ENCODE measurements at places on chromosomes 1 and 21.

GRCh38 chr1:231679109-231679508, 52.5 kb downstream of the DISC1 start:
- DNase-seq = no peak

- no peak for DNase-seq
Measured at GRCh38 chr1:31755850-31756492, 8.2 kb downstream of the ADGRB2 start.

- DNase-seq = no peak
Measured at GRCh38 chr1:77398152-77398551, 116.3 kb downstream of the AK5 start.

GRCh38 chr1:212915245-212916091, 34.9 kb upstream of the VASH2 start:
- DNase-seq = no peak

GRCh38 chr21:33075596-33076195, 5.8 kb downstream of the OLIG1 start:
- no peak for DNase-seq

- no peak for DNase-seq
Measured at GRCh38 chr1:89688607-89689006, 55.7 kb downstream of the LRRC8C start.

GRCh38 chr1:15256584-15256983, 9.6 kb downstream of the FHAD1 start:
- no peak for DNase-seq

- no peak for DNase-seq
Measured at GRCh38 chr1:207259391-207259790, 62.1 kb upstream of the CD55 start.

DNA sequence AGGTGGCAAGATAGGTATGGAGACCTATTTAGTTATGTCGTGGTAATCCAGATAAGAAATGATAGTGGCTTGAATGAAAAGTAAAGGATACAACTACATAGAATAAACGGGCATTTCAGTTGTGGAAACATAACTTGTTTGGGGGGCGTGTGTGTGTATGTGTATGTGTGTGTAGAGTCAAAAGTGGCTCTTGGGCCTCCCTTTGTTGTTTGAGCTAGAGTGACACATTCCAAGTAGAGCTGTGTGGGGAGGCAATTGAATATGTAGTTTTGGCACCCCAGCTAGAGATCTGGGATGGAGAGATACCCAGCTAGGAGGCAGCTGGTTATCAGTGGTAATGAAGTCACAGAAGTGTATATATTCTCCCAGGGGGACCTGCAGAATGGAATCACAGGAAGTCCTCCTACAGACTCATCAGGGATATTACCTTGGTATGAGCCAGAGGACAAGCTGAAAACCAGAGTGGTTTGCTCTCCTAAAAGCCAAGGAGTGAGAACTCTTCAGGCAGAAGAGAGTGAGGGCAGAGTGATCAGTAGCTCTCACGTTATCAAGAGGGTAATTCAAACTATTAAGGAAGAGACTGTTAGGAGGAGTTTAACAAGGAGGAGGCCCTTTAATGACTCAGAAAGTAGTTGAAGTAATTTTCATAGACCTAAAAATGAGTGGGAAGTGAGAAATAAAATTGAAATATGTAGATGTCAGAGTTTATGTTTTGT, 5.1 kb downstream of the CR1L start:
- DNase-seq = no peak

- DNase-seq = no peak
Measured at GRCh38 chr1:78061825-78062523, 16.2 kb downstream of the GIPC2 start.

GRCh38 chr1:91872559-91873081, 13.3 kb downstream of the TGFBR3 start:
- no peak for DNase-seq

DNA sequence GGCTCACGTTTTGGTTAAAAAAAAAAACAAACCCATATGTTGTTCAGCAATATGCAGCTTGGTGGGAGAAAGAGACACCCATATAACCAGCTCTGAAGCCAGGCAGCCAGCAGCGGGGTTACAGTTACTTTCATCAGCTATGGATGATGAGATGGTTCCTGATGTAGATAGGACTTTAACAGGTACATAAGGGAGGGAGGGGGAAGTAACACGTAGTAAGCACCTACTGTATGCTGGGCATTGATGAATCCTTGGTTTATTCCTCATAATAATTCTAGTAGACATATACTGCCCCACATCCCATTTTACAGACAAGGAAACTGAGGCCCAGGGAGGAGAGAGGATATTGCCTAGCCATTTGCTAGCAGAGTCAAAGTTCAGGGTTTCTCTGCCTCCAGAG, 2.0 kb downstream of the SLC1A7 start:
- no peak for DNase-seq

DNA sequence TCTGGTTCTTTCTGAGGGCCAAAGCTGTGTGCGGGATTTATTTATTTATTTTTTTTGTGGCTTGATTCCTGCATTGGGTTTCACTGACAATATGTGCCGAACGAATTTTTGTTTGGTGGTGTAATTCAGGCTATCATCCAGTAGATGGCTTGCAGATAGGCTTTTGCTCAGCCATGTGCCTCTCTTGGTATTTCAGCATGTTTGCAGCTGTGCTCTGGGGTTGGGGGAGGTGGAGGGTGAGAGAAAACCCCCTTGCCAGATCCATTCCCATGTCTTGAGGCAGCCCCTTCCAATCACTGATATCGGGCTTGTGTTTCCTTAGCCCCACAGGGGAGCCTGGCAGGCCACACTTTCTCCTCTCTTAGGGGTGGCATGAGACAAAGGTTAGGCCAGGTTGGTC, 302.4 kb downstream of the PTGER3 start:
- DNase-seq = no peak

GRCh38 chr21:34531399-34531798, 19.4 kb upstream of the KCNE1 start:
- DNase-seq = no peak

GRCh38 chr1:42450061-42450460, 5.8 kb downstream of the ZMYND12 start:
- DNase-seq = no peak

GRCh38 chr1:157302199-157302497, 164.0 kb upstream of the ETV3 start:
- no peak for DNase-seq

DNA sequence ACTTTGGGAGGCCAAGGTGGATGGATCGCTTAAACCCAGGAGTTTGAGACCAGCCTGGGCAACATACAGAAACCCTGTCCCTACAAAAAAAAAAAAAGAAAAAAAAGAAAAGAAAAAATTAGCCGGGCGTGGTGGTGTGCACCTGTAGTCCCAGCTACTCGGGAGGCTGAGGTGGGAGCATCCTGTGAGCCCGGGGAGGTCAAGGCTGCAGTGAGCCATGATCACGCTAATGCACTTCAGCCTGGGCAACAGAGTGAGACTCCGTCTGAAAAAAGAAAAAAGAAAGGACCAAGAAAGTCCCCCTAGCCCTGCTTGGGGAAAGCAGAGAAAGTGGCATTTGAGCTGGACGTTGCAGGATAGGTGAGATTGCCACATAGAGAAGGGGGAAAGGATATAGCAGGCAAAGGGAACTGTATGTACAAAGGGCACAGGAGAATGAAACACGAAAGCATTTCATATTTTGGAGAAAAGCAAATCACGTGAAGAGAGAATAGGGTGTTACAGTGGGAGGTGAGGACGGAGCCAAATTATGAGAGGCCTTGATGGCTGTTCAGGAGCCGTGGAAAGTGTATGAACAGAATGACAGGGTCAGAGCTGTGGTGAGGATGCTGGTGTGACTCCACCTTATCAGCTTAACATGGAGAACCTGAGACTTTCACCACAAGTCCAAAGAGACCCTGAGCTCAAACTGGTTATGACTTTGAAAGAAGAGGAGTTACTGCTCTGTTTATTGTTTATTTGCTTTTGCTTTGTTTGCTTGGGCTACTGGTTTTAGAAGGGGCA, 19.5 kb upstream of the LRIG2 start:
- DNase-seq = no peak

- no peak for DNase-seq
Measured at GRCh38 chr1:202143011-202143767, 1.3 kb downstream of the ARL8A start.

DNA sequence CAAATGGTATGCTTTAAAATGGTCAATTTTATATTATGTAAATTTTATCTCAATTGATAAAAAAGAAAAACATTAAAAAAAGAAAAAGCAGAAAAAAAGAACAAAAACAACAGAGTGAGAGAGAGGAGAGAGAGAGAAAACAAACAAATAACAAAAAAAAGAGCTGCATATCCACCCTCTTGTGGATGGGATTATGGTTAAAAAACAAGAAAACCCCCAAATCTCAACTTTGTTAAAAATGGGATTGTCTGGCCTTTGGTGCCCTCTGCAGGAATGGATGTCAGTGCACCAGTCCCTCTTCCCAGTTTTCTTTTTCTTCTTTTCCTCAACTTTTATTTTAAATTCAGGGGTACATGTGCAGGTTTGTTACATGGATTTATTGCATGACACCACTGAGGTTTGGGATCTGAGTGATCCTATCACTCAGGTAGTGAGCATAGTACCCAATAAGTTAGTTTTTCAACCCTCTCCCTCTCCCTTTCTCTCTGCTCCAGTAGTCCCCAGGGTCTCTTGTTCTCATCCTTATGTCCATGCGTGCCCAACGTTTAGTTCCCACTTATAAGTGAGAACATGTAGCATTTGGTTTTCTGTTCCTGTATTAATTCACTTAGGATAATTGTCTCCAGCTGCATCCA, 28.1 kb downstream of the RNF187 start:
- DNase-seq = no peak

DNA sequence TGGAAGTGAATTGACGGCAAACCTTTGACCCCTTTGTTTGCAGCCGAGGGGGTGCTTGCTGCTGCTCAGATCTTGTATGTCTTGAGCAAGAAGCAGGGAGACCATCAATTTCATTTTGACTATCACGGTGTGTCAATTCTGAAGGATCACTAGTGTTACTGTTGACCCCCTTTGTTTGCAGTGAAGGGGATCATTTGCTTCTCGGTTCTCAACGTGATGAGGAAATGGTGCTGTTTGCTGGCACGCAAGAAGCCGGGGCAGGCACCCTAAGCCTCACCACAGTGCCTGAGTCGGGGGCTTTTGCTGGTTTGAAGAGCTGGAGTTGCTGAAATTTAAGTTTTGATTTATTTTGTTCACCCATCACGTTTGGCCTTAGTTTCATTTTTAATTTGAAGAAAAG, 7.5 kb downstream of the RBM15 start:
- no peak for DNase-seq

DNA sequence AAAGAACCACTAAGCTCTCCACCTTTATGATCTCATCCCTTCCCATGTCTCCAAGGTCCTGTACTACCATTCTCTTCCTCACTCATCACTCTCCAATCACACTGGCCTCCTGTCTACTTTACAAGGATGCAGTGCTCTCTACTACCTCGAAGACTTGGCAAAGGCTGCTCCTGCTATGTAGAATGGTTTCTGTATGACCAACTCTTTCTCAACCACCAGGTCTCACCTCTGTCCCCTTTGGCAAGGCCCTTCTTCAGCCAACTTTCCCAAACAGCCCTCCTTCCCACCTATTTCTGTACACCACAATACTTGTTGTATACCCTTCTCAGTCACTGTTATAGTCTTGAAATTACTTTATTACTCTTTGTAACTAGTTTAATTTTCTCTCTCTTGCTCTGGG, 41.2 kb downstream of the FYB2 start:
- DNase-seq = no peak

- no peak for DNase-seq
Measured at GRCh38 chr21:17501107-17502006, 11.5 kb upstream of the CXADR start.

- DNase-seq = no peak
Measured at GRCh38 chr21:43736224-43736883, 17.4 kb downstream of the PDXK start.

GRCh38 chr1:187634940-187635339, 806.2 kb downstream of the PLA2G4A start:
- no peak for DNase-seq

GRCh38 chr1:191641420-191642260, 516.6 kb upstream of the RGS18 start:
- no peak for DNase-seq

- no peak for DNase-seq
Measured at GRCh38 chr1:156894001-156894400, 483 bp downstream of the PEAR1 start.

DNA sequence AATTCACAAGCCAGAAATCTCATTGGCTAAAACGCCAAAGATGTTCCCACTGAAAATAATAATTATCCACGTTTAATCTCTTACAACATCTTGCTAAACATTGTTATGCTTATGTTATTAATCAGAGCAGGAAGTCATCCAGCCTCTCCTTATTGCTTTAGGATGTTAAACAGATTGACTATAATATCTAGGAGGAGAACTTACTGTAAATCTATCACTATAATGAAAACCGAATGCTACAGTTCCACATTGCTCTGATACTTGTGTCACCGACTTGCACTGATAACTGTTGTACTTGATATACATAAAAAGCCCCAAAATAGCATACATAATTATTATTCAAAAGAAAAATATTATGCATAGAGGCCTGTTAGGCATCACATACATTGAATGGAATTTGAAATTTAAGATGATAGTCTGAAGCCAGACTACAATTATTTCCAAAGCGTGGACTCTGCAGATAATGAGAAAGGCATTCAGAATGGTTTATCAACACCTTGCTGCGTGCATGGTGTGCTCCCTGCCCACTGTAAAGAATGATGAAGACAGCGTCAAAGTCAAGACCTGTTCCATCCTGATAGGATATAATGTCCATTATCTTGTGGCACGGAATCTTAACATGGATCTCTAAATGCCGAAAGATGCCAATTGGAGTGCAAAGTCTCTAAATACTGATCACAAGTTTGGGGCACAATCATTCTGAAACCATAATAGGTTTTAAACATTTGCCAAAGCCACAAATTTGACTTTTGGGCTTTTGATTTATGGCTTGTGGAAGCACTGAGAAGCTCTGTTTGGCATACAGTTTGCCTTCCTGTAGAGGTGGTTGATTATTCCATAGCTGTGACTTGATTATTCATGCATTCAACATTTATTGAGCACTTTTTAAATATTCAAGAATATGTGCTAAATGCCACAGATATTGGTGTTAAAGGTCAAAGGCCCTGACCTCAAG, 71.3 kb downstream of the CRB1 start:
- no peak for DNase-seq

DNA sequence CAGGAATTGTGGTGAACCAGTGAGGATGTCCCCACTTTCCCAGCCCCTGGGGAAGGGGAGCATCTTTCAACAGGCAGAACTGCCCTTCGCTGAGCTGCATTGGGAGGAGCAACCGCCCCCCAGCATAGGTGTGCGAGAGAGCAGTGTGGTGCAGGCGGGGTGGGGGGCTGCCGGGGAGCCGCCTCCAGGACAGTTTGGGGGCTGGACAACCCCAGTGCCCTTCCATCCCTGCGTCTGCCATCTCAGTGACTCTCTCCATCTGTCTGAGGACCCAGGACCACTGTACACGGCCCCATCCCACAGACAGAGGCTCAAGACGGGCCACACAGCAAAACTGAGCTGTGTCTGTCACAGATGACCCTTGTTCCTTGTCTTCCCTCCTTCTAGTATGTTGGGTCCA, 14.2 kb downstream of the PODN start:
- no peak for DNase-seq

- no peak for DNase-seq
Measured at GRCh38 chr1:183575606-183576005, 14.7 kb downstream of the NCF2 start.

GRCh38 chr21:16554503-16554902, 824.7 kb downstream of the USP25 start:
- DNase-seq = no peak

- no peak for DNase-seq
Measured at GRCh38 chr21:16514316-16514715, 784.5 kb downstream of the USP25 start.

All from stimulated activated CD4-positive, alpha-beta T cell treated with anti-CD3 and anti-CD28 coated beads, Interleukin-15, amount 100 ng/mL, for 1 hour (primary cell).